Stimulated activated CD4-positive, alpha-beta T cell treated with anti-CD3 and anti-CD28 coated beads, Interleukin-2, amount 100 ng/mL, for 48 hours (primary cell): ENCODE measurements at places on chromosomes 1 and 21.

GRCh38 chr1:2966449-2967328 lies 54.6 kb upstream of the ACTRT2 start:
- no peak for DNase-seq

DNA sequence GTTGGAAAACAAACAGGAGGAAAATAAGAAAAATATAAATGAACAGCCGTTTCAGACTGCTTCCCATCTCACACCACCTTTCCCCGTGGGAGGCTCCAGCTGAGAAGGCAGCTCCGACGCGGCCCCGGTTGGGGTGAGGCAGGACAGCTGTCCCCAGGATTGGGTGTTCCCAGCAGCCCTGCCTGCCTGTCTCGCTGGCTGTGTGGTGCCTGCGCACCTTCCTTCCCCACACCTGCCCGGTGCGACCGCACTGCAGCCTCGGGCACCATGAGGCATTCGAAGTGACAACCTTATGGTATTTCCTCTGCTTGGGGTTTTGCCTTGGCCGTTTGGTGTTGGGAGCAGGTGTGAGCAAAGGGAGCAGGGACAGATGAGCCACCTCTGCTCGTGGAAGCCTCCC lies 161.6 kb downstream of the PRDM16 start:
- DNase-seq = no peak

- DNase-seq = no peak
Observed at GRCh38 chr1:66415866-66416265, 118.1 kb upstream of the SGIP1 start.

DNA sequence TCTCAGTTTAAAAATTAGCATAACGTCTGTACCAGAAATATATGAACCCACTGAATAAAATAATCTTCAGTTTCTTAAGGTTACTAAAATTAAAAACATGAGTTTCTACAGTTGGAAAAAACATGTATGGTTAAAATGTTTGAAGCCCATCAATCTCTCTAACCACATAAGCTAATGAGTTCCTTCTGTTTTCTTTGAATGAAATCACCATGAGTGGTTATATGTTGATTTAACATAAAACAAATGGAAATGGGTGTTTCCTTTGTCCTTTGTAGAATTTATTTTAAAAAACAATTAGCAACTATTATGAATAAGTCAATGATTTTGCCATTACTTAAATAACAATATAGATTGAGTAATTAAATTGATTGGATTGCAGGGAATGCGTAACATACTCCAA lies 3.0 kb upstream of the ADGRL2 start:
- no peak for DNase-seq

- no peak for DNase-seq
Observed at GRCh38 chr1:67815303-67816094, 17.8 kb downstream of the GNG12 start.

- no peak for DNase-seq
Observed at GRCh38 chr21:44265734-44266270, 4.1 kb upstream of the DNMT3L start.

GRCh38 chr1:89627596-89627962 lies 5.3 kb upstream of the LRRC8C start:
- DNase-seq = no peak

- DNase-seq = no peak
Observed at GRCh38 chr1:108152782-108153222, 47.3 kb downstream of the SLC25A24 start.

GRCh38 chr1:240030236-240030635 lies 61.4 kb upstream of the FMN2 start:
- no peak for DNase-seq

- no peak for DNase-seq
Observed at GRCh38 chr1:85343213-85343611, 66.8 kb upstream of the BCL10 start.

- no peak for DNase-seq
Observed at GRCh38 chr1:73097917-73098316, 815.6 kb upstream of the NEGR1 start.

GRCh38 chr1:13604176-13604575 lies 20.5 kb downstream of the PDPN start:
- DNase-seq = no peak

DNA sequence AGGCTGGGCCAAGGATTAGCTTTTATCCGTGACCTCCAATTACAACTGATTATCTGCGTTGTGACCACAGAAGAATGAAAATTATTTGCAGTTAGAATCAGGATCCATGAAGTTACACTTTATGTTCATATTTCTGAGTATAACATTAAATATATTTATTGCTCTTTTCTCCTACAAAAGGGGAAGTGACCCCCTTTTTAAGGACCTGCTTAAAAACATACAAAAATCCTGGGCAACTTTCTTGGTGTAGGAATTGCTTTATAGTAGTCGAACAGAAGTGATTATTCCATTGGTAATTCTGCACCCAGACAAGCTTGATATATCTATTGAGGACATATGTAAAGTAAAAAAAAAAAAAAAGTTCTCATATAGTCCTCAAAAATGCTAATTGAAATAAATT lies 208.7 kb downstream of the MRPL39 start:
- DNase-seq = no peak

DNA sequence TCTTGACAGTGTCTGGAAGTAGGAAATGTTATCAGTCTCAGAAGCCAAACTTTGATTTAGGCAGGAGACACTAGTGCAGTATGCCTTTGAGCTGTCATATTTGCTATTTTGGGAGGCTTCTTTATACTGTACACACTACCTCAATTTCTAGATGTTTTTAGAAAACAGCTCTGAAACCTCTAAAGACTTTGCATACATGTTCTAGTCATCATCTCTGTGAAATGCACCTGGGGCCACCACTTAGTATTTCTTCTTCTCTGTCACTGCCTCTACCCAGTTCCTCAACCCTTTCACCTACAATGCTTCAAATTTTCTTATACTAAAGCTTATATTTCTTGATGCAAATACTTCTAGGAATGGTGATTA lies 29.1 kb upstream of the PLA2G4A start:
- no peak for DNase-seq

GRCh38 chr1:29539971-29540370 lies 303.6 kb downstream of the PTPRU start:
- DNase-seq = no peak

- no peak for DNase-seq
Observed at GRCh38 chr1:4395158-4395557, 259.3 kb upstream of the AJAP1 start.

DNA sequence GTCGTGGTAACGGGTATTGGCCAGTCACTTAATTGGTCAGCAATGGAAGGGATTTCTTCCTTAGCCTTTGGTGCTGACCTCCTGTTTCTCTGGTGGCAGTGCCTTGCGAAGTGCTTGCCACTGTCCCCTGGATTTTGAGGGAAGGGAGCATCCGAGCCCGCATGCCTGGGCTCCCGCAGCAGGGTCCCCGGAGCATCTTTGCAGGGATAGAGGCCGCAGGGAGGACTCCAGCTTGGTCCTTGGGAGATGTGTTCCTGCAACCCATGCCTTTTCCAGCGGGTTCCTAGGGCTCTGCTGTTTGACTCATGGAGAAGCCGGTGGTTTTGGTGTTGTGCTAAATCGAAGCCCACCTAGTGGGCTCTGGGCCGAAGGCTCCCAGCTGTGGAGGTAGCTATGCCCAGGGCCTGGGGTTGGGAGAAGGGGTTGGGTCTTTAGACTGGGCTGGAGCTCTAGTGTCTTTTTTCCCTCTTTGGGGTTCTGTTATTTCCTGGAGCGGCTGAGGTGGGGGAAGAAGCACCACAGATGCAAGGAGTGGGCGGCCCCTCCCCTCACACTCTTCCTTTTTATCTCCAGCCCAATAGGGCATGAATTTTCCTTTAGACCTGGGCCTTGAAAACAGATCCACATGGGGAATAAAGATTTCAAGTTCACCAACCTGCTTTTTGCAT lies 39.0 kb downstream of the PIK3CD start:
- no peak for DNase-seq

DNA sequence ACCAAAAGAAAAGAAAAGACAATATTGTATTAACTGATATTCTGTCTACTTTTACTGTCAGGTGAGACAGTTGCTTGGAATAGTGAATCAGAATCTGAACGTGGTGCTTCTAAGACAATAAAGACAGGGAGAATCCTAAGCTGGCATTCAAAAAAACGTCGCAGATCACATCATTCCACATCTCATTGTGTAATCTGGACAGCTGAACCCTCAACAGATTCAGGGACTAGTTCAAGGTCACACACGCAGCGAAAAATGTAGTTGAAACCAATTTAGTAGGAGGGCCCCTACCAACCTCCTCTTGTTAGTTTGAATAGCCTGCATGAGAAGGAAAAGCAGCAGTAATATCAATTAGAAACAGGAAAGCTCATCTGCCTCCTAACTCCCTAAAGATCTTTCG lies 46.4 kb upstream of the KRTAP19-8 start:
- DNase-seq = no peak

DNA sequence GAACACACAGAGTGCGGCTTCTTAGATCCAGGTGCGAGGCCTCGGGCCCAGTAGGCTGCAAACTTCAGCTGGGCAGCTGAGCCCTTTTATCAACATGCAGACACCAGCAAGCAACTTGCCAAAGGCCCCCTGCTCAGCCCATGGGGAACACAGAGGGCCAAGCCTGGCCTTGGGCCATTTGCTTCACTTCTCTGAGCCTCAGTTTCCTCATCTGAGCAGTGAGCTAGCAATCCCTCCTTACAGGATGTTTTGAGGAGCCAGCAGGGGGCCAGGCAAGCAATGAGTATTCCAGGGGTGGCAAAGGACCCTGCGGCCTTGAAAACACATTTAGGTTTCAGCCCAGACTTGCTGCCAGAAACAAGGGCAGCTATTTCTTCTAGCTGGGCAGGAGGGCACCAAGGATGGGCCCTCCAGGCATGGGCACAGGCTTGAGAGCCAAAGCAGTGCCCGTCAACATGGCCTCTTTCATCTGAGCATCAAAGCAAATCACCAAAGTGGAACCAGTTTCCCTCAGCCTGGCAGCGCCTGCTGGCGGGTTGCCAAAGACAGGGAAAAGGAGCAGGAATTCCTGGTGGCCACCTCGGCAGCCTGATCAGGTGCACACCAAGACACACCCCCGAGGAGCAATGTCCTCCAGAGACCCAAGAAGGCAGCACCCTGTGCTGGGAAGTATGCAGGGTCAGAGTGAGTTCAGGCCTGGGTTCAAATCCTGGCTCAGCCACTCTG lies 1.4 kb downstream of the MATN1 start:
- no peak for DNase-seq

DNA sequence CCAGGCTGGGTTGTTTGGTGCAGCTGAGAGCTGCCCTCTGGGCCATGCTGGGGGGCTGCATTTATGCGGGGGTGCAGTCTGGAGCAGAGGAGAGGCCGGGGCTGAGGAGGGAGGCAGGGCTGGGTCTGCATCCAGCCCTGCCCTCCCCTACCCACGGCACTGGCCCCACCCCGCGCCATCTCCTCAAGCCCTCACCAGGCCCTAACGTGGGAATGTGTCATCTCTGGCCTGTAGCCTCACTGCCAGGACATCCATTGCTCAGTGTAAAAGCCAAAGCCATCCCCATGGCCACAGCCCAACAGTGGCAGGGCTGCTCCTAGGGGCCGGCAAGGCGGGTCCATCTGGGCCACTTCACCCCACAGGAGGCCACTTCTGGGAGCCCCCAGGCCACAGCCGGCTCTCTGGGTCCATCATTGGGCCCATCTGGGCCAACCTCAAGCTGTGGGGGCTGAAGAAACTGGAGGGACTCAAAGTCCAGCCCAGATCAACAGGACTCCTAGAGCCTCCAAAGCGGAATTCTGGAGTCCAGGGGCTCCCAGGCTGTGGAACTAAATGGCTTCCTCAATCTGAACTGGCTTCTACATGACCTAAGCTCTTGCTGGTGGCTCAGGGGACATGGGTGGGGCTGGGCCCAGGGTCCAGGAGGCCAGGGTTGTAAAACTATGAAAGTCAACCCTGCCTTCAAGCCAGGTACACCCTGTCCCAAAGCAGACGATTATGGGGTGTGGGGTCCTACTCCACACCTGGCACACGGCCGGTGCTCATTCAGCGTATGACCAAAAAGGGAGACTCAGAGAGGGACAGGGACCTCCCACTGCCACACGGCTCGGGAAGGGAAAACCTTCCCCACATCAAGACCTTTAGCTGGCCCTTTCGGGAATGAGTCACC lies 32.6 kb downstream of the RUNX3 start:
- no peak for DNase-seq

DNA sequence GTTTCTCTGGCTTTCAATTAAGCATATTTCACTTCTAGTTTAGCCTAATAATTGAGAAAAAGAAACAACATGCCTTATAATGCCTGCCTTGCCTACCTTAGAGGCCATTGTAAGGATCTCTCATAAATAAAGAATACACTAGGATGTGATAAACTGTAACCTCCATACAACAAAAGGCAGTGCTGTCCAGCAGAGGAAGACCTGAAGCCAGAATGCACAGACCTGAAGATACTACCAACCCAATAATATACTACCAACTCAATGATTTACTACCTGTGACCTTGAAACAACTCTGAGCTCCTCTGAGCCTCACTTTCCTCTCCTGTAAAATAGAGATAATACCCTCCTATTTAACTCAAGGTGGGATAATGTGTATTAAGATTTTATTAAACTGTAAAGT lies 361.3 kb downstream of the TTLL7 start:
- no peak for DNase-seq

DNA sequence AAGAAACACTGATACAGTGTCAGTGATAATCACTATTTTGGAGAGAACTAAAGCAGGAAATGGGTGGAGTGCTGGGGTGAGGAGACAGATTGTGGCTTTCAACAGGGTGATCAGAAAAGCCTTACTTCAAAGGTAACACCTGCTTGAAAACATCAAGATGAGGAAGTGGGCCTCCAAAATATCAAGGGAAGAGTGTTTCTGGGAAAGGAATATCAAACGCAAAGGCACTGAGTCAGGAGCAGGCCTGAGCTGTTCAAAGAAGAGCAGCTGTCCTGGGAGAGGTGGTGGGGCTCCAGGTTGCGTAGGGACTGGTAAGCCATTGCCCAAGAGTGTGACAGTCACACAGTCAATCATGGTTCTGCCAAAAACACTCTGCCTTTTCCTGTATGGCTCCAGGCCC lies 47.1 kb upstream of the ATP1A1 start:
- no peak for DNase-seq

GRCh38 chr1:93443454-93443853 lies 4.5 kb upstream of the FNBP1L start:
- no peak for DNase-seq

GRCh38 chr1:44718091-44718490 lies 12.9 kb downstream of the RNU5D-1 start:
- DNase-seq = no peak

- no peak for DNase-seq
Observed at GRCh38 chr1:16371725-16372124, 4.7 kb downstream of the SZRD1 start.

DNA sequence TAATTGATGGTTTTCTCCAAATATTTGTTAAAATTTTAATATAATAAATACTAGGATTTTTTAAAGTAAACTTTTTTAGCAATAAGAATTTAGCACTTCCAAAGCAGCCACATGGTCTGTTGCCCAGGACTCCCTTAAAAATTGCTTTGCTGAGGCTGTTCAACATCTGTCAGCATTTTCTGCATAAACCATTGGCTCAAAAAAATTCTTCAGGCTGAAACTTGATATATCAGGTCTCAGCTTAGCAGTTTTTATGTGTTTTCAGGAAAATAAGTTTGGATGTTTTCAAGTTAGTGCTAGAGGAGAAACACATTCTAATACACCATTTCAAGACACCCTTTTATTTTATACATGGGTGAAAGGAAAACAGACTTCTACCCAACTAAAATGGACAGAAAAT lies 69.1 kb upstream of the C1orf105 start:
- DNase-seq = no peak
